GM19239 (cell line): ENCODE measurements at places on chromosomes 16 and 17.

DNA sequence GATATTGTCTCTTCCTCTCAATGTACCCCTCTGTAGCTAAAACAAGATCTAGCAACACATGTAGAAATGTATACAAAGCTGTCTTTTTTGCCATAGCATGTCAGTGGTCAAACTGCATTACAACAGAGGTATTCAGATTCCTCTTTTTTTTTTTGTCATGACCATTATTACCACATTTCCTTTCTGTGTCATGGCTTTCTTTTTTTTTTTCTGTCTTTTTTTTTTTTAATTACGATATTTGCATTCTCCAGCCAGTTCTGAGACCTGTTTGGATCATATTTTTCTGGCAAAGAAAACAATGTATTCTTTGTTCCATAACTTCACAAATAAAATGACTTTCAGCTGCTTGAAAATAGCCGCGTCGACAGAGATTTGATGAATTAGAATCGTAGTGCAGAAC is 27.4 kb upstream of the CAPNS2 start:
- DNase-seq = no peak

DNA sequence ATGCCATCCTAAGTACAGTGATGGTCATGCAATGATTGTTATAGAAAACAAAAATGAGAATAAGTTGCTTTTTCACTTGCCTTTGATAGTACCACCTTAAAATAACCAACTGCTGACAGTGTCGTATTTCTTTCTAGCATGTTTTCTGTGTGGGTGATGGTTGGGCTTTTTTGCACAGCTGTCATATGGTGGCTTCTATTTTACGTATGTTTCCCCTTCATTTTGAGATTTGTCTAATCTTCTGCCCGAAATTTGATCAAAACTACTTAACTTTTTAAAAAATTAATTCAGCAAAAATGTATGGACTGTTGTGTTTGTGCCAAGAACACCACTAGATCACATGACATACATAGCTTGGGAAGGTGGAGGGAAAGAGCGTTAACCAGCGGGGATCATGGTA is 90.7 kb downstream of the CLEC16A start:
- DNase-seq = no peak

- DNase-seq = no peak
These were observed 83.6 kb downstream of the SDK2 start for GRCh38 chr17:73560661-73561060.

DNA sequence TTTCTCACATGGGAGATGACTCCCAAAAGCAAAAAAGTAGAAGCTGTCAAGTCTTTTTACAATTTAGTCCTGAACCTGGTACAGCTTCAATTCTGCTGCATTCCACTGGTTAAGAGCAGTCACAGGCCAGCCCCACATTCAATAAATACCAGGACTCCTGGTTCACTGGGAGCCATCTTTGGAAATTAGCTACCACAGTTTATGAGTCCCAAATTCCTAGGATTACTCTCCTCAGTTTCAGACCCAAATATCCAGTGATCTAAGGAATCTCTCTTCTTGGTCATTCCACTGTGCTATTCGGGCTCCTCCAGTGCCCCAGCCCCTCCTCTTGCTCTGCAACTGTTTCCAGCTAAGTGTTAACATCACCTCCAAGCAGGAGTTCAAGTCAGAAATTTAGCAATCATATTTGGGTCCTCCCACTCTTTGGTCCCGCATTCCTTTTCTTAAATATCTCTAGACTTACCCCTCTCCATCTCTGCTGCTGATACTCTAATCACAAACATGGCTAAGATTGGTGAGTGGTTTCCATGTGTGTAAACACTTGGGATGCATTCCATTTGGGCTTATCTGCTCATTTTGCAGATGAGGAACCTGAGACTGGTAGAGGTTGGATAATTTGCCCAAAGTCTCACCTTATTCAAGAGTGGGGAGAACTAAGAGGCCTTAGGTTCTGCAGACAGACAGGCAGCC is 9.6 kb upstream of the WIPF2 start:
- no peak for DNase-seq

- DNase-seq = peak; percentile 41
These were observed 5.7 kb downstream of the GGA2 start for GRCh38 chr16:23504453-23505179.

DNA sequence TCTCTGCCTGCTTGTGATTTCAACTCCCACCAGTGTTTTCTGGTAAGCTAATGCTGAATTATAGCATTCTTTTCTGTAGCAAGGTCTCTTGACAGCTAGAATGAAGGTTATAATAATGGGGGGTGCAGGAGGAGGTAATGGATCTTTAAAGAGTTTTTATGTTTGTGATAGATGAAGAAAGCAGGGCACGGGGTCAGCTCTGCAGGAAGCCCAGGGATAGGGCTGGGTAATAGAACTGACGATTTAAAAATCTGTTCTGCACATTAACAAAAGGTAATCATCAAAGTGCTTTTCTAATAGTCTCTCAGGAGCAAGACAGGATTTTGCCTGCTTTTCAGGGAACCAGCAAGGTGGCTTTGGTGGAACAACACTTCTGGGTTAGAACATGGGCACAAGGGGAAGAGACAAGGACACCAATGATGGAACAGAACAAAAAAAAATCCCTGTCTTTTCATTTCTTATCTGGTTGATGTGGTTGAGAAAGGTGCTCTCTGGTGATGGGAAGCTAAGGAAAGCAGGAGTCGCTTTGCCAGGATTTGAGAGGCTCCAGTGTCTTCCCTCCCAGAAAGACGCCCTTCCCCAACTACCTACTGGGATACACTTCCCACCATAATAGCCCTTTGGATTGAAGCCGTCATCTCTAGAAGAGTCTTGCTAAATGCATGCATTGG is 263.1 kb downstream of the PHKB start:
- DNase-seq = no peak

DNA sequence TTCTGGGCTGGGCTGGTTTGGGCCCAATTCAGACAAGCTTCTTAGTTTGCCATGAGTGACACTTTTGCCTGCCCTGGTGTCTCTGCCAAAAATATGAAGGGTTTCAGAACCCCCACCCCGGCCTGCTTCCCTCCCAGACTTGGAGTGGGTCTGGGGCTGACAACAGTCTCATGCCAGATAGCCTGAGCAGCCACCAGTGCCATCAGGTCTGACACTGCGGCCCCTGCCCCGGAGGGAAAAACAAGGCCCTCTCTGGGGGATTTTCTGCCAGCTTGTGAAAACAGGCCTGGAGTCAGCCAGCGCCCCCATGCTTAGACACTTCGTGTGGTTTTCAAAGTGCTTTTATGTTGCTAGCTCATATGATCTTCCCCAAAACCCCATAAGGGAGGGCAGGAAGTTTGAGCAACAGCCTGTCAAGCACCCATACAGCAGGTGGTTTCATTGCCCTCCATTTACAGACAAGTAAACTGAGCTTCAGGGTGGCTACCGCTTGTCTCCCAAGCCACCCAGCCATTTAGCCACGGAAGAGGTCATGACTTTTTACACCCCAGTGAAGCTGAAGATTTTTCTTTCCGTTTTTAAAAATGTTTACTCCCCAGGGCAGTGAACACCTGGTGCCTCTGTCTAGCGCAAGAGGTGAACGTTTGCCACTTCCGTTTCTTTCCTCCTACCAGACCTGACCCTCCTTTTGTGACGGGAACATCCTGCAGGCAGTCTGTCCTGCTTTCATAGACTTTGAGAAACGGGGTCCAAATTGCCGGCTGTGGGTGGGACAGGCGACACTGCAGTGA is 300.6 kb downstream of the SEC14L1 start:
- DNase-seq = peak; percentile 60

- DNase-seq = no peak
These were observed 67.1 kb downstream of the CLEC18A start for GRCh38 chr16:70018254-70018653.

- DNase-seq = no peak
These were observed at the start of gene PIRT for GRCh38 chr17:10837921-10838320. TSS of gene PIRT (minus strand) at chr17:10838087. CDS start at chr17:10825645, 12,442 bp downstream.
